Lung microvascular endothelial cell (primary cell): ENCODE measurements at places on chromosomes 1 and 21. TPM values are rescaled to one million over a fixed set of nuclear protein-coding genes. Genes with fewer than 3 reads are reported as not detected.

The CYP4A22 gene
- not detected in 2 replicates for total RNA-seq

The MRAP gene
- total RNA-seq, result not detected in 2 replicates

The LAX1 gene
- not detected in 2 replicates for total RNA-seq

The CYP4A11 gene
- total RNA-seq, result not detected in 2 replicates

The TCHH gene
- total RNA-seq, result under 0.01 and 0.20 TPM in 2 replicates

The MPL gene
- total RNA-seq, result under 0.01 TPM in 1 of 2 replicates, not detected in the other
